ENCODE measurements at places on chromosomes 2 and 18.

GRCh38 chr2:192246297-192246696 lies 51.6 kb upstream of the TMEFF2 start:
- DNase-seq, result no peak

DNA sequence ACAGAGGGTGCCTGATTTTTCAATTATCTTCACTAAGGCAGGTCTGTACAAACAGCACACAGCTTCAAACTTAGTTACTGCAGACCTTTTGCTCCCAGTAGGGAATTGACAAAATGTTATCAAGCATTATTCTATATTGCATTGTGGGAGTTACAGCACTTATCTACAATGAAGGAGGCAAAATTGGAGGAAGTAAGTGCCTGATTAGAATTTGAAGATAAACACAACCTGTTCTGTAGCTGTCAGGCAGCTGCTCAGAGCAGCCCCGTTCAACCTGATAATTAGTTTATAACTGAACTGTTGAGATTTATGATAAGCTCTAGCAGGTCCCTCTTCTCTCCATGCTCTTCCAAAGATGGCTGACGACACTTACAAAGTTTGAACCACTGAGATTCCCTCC lies 364.4 kb upstream of the CYRIA start:
- DNase-seq, result no peak

DNA sequence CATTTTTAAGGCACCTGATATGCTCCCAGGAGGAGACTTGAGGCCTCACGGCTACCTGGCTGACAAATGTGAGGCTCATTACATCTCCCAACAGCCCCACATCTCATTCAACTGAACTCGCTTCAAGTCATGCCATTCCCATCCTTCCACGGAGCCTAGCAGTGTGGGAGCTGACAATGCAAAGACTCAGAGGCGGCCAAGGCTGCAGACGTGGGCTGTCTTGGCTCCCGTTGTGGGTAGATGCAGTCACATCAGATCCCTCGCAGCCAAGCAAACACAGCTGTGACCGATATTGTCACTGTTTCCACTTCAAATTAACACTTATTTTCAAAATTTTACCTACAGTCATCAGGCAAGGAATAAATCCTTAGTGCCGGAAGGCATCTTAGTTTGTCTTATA lies 64.0 kb upstream of the TRIB2 start:
- no peak for DNase-seq

- peak; percentile 91 for DNase-seq
Observed at GRCh38 chr2:86105969-86106945, at the start of gene PTCD3. PTCD3 (plus strand) TSS chr2:86106235; CDS start chr2:86106248, 13 bp downstream.

DNA sequence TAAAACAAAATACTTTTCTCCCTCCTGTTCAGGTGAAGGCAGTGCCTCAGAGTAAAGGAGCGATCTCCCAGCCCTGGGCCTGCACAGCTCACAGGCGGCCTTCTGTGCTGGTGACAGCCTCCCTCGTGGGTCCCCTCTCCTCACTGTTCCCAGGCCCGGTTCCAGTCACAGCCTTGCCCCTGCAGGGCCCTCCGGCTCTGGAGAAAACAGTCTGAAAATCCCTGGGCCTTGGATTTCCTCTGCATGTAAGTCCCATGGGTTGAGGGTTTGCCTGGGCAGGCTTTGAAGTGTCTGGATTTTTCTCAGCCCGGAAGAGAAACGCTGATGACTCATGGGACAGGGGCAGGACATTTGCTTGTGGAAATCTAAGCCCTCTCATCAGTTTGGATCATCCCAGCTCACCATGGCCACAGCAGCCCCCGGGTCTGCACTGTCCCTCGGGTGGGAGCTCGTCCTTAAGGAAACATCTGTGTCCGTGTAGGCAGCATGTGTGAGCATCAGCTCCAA lies 186.1 kb upstream of the RAB12 start:
- DNase-seq, result no peak

GRCh38 chr18:47831351-47831750 lies 99.1 kb downstream of the SMAD2 start:
- DNase-seq, result no peak

- DNase-seq, result peak; percentile 39
Observed at GRCh38 chr2:202104286-202104870, 31.3 kb downstream of the KIAA2012 start.

DNA sequence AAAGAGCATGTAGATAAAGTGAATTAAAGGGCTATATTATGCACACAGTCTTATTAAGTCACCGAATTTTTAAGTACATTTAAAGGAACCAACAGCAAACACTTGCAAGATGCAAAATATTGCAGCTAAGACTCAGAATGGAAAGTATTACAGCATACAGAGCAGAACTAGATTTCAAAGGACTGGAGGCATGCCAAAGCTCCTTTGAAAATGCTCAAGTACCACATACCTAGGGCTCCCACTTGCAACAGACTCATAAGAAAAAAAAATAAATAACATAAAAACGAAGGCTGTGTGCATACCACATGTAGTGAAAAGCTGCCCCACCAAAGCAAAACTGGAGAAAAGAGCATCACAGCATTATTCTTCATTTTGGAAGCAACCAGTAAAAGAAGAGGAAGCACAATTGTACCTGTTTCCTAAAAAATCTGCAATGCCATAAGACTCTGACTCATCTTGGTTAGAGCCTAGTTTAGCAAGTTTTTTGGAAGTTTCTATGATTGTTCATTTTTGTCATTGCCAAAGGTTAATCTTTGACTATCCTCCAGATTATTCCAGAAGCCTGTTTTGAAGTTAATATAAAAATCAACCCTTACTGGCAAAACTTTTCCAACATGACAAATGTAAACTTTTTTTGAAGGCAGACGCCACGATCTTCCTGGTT lies 306.0 kb upstream of the COL3A1 start:
- no peak for DNase-seq

- no peak for DNase-seq
Observed at GRCh38 chr18:45522371-45522770, 92.9 kb upstream of the SLC14A2 start.

DNA sequence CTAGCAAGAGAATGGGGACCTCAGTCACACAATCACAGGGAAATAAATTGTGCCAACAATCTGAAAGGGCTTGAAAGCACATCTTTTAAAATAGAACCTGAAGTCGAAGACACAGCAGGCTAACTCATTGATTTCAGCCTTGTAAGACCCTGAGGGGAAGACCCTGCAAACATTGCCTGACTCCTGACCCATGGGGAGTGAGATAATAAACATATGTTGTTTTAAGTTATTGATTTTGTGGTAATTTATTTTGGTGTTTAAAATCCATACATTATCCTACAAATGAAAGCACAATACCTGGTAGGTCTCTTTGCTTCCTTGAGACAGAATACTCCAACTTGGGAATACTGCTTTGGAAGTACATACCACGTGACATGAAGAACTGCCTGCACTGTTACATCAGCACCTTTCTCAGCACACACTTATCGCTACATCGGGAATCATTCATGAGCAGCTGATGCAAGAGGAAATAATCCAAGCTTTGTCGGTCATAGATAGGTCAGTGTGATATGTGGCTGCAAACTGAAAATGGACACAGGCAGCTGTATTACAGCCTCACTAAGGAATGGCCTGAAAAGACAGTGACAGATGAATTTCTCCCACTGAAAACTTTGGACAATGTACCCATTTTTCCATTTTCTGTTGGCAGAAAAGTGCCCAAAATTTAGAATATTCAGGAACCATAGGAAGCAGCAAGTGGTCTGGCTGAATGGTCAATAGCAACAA lies 494.5 kb upstream of the MAP2 start:
- DNase-seq, result no peak

DNA sequence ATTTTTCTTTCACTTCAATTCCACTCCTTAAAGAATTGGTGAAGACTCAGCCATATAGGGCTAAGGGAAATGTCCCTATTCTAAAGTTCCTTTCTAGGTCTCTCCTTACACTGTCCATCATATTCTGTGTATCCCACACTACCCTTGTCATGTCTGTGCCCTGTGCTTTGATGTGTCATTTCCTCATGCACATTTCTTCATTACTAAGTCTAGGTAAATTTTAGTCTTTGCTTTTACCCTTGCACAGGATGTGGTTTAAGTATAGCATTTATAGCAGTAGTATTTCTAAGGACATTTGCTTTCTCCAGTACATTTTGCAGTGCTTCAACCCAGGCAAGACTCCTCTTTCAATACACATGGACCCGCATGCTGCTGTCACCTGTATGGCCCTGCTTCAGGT lies 221.5 kb upstream of the ACVR2A start:
- no peak for DNase-seq

- DNase-seq, result no peak
Observed at GRCh38 chr18:75107931-75108276, 101.0 kb downstream of the PTGR3 start.

- DNase-seq, result no peak
Observed at GRCh38 chr2:236157815-236158498, 10.2 kb downstream of the GBX2 start.

- DNase-seq, result no peak
Observed at GRCh38 chr2:71816815-71817214, 330.8 kb downstream of the CYP26B1 start.

GRCh38 chr2:205937211-205937610 lies 148.8 kb downstream of the INO80D start:
- no peak for DNase-seq

DNA sequence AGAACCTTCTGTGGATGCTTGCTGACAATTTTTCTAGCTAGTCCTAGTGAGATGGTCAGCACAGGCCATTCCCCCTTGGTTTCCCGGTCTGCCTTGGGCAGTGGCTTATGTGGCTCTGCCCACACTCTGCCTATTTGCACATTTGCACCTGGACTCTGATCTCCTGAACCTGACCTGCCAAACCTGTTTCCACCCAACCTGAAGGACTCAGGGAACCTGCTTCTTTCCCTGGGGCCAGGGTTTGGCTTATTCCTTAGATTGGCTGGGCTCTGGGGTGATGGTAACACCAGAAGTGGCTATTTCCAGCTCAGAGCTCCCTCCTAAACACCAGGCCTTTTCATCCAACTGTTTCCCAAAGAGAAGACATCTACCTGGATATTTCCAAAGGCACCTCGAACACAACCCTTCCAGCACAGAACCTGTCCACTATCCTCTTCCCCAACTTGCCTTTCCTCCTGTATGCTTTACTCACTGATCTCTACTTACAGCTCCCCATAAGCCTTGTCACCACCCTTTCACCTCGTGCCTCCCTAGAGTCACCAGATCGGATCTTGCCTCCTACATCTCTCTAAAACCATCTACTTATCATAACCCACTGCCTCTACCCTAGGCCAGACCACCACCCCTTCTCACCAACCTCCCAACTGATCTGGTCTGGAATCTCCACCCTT lies 5.8 kb upstream of the MTA3 start:
- DNase-seq, result no peak

GRCh38 chr2:171615069-171615468 lies 72.2 kb upstream of the DYNC1I2 start:
- DNase-seq, result no peak

DNA sequence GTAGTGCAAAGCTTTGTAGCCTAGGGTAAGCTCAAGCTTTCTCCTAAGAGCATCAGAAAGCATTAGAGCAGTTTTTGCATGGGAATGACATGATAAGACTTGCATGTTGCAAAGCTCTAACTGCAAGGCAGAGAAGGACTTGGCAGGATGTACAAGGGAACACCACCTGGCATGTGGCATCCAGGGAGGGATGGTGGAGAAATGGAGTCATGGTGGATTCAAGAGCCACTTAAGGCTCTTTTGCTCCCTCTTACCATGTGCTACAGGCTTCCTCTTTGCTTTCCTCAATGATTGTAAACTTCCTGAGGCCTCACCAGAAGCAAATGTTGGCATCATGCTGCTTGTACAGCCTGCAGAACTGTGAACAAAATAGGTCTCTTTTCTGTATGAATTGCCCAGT lies 266.0 kb downstream of the GLI2 start:
- no peak for DNase-seq

- DNase-seq, result no peak
Observed at GRCh38 chr2:128290356-128290755, 28.3 kb downstream of the HS6ST1 start.

DNA sequence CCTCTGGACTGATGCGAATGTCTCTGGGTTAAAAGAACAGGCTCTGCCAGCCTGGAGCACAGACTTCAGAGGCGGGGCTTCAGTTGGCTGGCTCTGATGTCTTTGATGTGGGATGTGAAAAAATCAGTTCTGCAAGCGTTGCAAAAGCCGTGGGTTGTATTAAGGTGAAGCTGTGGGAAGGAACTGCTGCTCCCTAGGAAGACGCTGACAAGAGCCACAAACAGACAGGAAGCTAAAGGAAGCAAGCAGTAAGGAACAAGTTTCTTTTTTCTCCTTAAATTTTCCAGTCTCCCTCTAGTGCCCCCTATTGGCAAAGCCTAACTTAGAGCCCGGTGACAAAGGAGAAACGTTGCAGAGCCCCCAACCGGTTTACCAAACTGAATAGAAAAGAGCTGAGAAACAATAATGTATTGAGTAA lies 239.0 kb downstream of the CCDC178 start:
- peak; percentile 22 for DNase-seq

- no peak for DNase-seq
Observed at GRCh38 chr2:116833052-116833451, 981.4 kb upstream of the DDX18 start.

DNA sequence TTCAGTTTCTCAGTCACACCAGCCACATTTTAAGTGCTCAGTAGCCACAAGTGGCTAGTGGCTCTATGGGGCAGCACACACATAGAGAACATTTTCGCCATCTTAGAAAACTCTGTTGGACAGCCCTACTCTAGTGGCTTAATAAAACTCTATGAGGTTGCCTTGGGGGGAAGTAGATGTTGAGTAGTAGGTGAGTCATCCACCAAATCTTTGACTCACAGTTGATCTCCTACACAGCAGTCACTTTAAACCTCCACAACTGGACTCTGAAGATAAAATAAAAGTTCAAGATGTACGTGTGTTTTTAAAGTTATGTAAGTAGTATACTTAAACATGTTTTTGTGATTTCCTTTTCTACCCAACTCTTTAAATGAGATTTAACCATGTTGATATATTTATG lies 379.0 kb downstream of the SETBP1 start:
- DNase-seq, result no peak

DNA sequence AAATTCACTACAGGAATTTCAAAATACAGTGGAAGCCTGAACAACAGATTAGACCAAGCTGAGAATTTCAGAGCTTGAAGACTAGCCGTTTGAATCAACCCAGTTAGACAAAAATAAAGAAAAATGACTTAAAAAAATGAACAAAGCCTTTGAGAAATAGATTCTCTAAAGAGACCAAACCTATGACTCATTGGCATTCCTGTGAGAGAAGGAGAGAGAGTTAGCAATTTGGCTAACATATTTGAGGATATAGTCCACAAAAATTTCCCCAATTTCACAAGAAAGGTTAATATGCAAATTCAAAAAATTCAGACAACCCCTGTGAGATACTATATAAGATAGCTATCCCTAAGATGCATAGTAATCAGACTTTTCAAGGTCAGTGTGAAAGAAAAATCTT lies 78.0 kb downstream of the MYO3B start:
- no peak for DNase-seq

GRCh38 chr2:173001664-173002604 lies 73.7 kb upstream of the MAP3K20 start:
- no peak for DNase-seq

DNA sequence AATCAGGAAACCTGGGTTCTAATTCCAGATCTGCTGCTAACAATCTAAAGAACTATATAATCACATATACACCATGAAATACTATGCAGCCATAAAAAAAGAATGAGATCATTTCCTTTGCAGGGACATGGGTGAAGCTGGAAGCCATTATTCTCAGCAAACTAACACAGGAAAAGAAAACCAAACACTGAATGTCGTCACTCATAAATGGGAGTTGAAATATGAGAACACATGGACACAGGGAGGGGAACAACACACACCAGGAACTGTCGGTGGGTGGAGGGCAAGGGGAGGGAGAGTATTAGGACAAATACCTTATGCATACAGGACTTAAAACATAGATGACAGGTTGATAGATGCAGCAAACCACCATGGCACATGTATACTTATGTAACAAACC lies 33.2 kb downstream of the CDH2 start:
- no peak for DNase-seq

- DNase-seq, result no peak
Observed at GRCh38 chr2:71687412-71687811, 234.1 kb downstream of the DYSF start.
